Osteocyte (in vitro differentiated cells): ENCODE measurements at places on chromosomes 11 and 22. TPM values are rescaled to one million over a fixed set of nuclear protein-coding genes. Genes with fewer than 3 reads are reported as not detected.

Gene SLC37A2
- 0.37 and 0.64 TPM in 2 replicates for total RNA-seq

Gene INS
- total RNA-seq = not detected in 2 replicates

Gene SLC37A4
- total RNA-seq = 15.6 and 16.3 TPM in 2 replicates

- no peak for DNase-seq
These were observed 29.2 kb upstream of the ACAT1 start for GRCh38 chr11:108092134-108092533.

GRCh38 chr11:134069426-134070341, 812 bp downstream of the JAM3 start:
- DNase-seq = no peak

DNA sequence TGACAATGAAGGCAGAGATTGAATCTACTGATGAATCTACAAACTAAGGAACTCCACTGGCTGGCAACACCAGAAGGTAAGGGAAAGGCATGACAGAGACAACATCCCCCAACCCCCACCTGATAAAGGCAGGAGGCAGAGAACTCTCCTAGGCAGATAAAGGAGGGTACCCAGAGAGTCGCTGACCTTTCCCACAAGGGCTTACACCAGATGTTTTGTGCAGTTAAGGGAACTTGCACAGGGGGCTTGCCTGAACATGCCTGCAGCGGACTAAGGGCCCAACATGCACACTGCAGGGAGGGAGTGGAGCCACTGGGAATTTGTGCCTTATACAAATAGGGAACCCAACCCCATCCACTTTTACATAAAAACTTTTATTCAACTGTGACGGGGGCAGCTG, 1996.9 kb upstream of the RAG2 start:
- DNase-seq = no peak

DNA sequence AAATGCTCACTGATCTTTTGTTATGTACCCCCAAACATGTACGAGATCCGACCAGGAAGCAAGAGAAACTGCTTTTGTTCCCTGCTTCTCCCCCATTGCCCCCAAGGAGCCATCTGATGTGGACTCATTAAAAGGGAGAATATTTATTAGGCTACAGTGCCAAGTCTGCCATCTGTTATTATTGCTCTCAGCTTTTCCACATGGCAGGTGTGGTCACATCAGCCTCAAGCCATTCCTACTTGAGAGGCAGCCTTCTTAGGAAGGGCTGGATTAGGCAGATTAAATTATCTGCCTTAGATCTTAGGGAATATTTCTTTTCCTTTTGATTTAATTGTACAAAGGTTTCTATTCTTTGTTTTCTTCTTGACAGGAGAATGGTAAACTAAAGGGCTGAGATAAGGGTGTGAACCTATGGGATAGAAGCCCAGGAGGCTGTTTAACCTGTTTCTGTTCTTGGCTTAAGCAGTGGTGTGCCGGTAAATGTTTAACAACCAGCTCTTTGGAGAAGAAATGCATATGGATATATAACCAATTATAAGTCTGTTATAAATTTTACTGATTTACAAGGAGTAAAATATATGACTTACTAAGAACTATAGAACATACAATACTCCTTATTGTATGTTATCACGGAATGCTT, 88.8 kb downstream of the PDHX start:
- DNase-seq = no peak

DNA sequence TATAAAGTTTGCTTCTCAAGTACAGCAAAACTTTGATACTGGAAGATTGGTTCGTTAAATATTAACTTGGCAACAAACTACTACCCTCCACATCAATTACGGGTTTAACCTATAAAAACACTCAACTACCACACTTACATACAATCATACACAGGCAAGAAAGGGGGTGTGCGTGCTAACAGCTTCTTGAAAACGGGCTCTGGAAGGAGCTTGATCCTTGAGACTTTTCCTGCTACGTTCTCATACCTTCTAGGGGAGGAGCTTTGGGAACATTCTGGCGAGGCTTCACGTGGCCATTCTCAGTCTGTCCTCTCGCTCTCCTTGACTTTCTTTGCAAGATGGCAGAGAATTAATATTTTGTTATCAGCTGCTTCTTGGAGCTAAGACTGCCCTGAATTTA, 6.8 kb upstream of the ESAM start:
- DNase-seq = no peak
